Calu3 (cell line): ENCODE measurements at places on chromosomes 2 and 18. TPM values are rescaled to one million over a fixed set of nuclear protein-coding genes. Genes with fewer than 3 reads are reported as not detected.

DNA sequence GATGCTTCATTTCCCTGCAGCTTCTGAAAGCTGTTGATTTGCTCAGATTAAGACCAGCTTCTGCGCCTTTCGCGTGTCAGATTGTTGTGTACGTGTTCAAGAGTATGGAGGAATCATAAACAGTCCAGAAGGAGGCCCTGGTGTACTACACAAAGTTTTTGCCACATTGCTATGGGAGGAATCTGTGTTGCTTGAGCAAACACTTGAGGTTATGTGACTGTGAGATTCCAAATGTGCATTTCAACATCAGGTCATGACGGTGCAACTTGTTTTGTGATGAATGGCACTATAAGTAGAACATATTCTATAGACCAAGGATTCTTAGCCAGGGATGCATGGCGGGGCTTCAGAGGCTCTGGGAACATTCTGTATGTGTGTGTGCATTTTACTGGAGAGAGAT lies 35.0 kb downstream of the SRSF7 start:
- no peaks in the 10 kb centered on the region for H3K27me3 ChIP-seq
- no peak overlapping the region for H3K27ac ChIP-seq
- H3K4me1 ChIP-seq: peaks cover 12% of the 10 kb centered on the region
- DNase-seq: no peak
- no peaks in the 10 kb centered on the region for H3K36me3 ChIP-seq
- no peak overlapping the region for H3K4me3 ChIP-seq

GRCh38 chr2:158772306-158773078 lies 22.6 kb upstream of the DAPL1 start:
- no peak overlapping the region for H3K27ac ChIP-seq
- no peaks in the 10 kb centered on the region for H3K27me3 ChIP-seq
- H3K4me3 ChIP-seq: no peak overlapping the region
- no peak for DNase-seq
- H3K4me1 ChIP-seq: no peaks in the 10 kb centered on the region

GRCh38 chr2:175726223-175726622 lies 275.8 kb downstream of the LNPK start:
- H3K36me3 ChIP-seq: no peaks in the 10 kb centered on the region
- no peaks in the 10 kb centered on the region for H3K27me3 ChIP-seq
- no peak overlapping the region for H3K4me3 ChIP-seq
- no peak overlapping the region for H3K27ac ChIP-seq
- H3K4me1 ChIP-seq: no peaks in the 10 kb centered on the region

The RGPD3 gene
- not detected in 2 replicates for total RNA-seq

The MITD1 gene
- 28.6 and 29.9 TPM in 2 replicates for total RNA-seq

The GEN1 gene
- 29.6 and 34.8 TPM in 2 replicates for total RNA-seq
